ENCODE measurements at places on chromosomes 12 and 14.
A peak's percentile ranks its signal among the peaks of the same experiment; 100 is the strongest.

DNA sequence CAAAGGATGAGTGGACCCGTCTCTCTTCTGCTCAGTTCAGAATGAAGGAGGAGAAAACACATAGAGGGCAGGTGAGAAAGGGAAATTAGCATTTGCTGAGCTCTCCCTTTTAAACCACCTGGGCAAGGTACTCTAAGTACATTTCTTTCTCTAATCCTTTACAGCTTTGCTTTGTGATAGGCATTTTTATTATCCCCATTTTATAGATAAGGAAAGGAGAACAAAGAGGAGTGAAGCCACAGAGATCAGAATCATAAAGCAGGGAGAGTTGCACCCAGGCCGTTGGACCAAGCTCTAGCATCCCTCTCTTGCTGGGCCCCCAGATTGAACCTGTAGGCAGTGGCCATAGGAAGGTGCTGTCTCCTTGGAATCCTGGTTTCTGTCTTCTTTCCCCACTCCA is 47.0 kb downstream of the VCPKMT start:
- no peak for DNase-seq

DNA sequence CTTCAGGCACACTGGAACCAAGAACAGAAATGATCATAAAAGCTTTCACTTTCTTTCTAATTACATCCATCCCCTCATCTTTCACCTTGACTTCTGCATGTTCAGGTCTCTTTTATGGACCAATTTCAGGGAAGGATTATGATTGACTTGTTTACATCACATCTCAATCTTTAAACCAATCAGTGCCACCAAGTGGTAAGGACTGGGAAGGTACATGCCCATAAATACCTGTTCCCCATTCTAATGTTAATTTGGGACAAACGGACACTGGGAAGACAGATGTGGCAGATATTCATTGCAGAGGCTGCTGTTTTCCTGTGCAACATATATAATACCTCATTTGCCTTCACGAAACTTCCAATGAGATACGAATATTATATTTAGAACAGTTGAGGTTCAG is 978.1 kb downstream of the GALC start:
- no peak for DNase-seq

- DNase-seq, result no peak
Observed at GRCh38 chr12:12427568-12427967, 70.7 kb downstream of the BORCS5 start.

DNA sequence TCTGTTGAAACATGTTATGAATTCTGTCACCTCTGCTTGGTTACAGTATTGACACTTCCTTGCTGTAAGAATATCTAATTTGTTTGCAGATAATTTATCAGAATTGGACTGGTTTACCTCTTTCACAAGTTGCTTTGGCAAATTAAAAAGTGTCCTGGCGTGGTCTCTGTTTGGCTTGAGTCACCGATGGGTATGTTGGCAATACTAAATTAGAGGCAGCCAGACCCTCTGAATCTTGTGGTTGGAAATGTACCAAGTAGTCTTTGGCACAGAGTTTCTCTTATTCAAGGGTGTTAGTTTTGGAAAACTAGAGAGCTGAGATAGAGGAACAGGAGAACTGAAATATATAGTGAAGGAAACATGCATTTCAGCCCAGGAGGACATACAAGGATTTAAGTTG is 521.1 kb upstream of the MGAT4C start:
- DNase-seq, result peak; percentile 88

GRCh38 chr12:5807090-5807414 is 138.0 kb downstream of the ANO2 start:
- no peak for DNase-seq

DNA sequence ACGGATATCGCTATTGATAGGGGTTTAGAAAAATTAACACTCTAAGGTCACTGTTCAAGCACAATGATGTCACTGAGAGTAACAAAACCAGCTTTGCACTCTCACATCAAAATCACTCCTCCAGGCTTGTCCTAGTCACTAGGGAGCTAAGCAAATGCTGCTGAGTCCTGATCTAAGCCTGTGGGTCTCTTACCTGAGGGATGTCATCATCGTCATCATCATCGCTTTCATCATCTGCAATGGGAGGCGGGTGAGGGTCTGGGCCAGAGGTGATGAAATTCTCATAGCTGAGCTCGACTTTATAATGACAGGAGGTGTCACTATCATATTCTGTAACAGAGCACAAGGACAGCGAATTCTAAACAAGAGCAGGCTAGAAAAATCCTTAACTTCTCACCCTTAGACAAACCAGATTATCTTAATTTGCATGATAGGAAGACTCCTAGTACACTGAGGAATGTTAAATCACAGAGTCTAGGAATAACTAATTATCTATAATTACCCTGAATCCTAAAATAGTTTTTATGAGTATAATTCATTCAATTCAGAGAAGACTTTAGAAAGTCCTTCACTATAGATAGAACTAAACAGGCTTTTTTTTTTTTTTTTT is 83.0 kb downstream of the TRAFD1 start:
- DNase-seq, result no peak

DNA sequence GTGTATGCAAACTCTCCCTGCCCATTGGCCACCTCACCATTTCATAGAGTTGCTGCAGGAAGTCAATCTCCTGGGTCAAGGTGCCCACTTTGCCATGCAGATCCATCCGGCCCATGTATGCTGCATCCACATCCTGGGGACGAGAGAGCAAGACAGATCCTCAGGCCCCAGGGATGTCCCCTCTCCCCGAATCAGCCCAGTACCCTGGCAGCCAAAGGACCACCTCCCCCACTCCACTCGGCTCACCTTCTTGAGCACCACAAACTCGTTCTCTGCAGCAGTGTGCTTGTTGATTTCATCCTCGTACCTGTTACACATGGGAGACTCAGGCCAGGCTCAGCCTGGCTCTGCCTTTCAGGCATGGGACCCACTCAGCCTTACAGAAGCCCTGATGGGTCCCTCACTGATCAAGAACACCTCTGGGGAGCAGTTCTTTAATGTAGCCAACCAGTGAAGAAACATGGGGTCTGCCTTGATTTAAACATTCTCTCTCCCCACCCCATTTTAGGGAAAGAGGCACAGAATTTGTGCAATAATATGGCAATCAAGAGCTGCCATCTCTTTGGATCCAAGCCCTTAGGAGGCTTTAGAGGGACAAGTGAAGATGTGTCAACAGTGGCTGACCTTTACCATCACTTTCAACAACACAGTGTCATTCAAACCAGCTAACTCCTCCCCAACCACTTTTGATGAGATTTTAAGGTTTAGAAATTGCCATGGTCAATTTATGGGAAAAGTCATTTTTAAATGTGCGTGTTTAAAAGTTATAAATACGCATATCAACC is 3.9 kb downstream of the KRT79 start:
- no peak for DNase-seq

DNA sequence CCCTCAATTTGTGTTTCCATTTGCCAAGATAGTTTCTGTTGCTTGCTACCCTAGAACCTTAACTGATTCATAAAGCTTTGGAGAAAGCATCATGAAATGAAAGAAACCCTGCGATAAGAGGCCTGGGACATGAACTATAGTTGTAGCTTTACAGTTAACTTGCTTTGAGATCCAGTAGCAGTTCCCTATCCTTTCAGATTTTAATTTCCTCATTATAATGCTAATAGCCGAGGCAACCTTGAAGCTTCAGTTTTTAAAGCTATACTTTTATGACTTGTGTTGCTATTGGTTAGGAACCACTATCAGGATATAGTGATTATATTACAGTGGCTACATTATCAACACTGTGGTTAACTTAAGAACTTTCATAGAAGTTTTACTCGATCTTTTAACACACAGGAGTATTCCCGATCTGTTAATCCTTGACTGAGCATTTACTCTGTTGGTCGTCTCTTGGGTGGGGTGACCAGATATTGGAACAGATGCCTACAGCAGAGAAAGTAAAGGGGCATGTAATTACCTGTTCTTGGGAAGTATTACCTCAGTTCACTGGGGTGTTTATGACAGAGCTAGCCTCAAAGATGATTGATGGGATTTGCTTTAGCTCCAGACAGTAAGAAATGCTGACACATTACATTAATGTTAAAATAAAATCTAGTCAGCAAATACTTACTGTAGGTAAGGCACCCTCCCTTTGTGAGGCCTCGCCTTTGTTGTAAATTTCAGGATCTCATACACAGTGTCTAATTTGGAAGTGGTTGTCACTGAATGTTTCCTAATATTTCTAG is 86.2 kb upstream of the CSRP2 start:
- DNase-seq, result no peak

- DNase-seq, result no peak
Observed at GRCh38 chr14:57080691-57081090, 188.0 kb downstream of the EXOC5 start.

DNA sequence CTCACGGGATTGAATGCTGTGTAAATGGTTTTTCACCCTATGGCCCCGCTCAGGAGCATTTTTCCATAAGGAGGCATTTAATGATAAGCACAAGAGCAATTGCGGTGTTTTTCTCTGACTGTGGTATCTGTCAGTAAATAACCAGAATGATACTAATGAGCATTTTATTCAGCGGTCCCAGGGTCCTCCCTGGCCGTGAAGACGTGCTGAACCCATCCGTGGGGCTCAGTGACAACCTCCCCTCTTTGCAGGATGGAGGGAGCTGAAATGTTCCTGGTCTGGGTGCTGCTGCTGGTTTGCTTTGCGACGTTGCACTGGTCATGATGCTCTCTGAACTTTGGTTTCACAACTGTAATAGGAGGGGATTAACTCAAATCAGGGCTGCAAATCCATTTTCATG is 625.6 kb downstream of the AACS start:
- DNase-seq, result no peak

- no peak for DNase-seq
Observed at GRCh38 chr12:59080101-59080500, 159.8 kb upstream of the LRIG3 start.

Data from NCI-H2081 (cell line).